ENCODE measurements at places on chromosomes 1 and 21.

- no peak for DNase-seq
Measured at GRCh38 chr1:29412591-29412990, 176.3 kb downstream of the PTPRU start.

- DNase-seq, result no peak
Measured at GRCh38 chr21:25689226-25689625, 45.5 kb downstream of the ATP5PF start.

DNA sequence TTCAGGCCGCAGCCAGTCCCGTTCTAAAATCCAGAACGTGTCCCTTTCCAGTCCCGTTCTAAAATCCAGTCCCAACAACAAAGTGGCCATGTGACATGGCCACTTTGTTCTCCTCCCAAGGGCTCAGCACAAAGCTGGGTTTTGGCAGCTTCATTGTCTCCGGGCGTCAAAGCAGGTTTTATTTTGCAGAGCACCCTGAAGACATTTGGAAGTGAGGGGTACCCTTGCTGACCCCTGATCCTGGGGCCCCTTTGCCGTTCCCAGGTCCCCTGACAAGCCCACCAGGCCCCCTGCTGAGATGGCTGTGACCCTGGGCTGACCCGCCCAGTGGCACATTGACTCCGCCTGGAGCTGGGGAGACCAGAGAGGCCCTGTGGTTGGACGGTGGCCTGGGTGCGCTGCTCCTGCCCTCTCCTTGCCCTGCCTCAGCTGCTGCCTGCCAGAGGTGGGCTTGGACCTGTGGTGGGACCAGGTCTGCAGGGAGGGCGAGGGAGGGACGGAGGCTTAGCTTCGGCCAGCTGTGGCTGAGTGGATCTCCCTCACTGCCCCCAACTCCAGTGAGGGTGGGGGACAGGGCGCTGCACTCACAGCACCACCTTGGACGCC, 4.3 kb downstream of the PFKL start:
- no peak for DNase-seq

DNA sequence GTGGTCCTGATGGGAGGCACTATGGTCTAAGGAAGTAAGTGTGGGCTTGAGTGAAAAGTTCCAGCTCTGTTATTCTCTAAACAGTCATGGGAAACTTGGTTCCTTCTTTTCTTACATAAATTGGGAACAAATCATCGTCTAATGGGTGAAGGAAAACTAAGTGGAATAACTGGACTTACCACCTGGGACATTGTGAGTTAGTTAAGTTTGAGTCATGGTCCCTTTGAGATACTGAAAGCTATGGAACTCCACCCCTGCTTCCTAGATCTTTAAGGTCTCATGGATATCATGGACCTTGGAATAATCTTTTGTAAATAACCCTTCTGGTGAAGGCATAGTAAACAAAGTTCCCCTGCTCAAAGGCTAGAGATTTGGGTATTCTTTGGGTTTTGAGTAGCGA, 16.1 kb upstream of the TXLNA start:
- DNase-seq, result no peak

GRCh38 chr1:24720152-24720551, 25.1 kb upstream of the CLIC4 start:
- peak; percentile 15 for DNase-seq

DNA sequence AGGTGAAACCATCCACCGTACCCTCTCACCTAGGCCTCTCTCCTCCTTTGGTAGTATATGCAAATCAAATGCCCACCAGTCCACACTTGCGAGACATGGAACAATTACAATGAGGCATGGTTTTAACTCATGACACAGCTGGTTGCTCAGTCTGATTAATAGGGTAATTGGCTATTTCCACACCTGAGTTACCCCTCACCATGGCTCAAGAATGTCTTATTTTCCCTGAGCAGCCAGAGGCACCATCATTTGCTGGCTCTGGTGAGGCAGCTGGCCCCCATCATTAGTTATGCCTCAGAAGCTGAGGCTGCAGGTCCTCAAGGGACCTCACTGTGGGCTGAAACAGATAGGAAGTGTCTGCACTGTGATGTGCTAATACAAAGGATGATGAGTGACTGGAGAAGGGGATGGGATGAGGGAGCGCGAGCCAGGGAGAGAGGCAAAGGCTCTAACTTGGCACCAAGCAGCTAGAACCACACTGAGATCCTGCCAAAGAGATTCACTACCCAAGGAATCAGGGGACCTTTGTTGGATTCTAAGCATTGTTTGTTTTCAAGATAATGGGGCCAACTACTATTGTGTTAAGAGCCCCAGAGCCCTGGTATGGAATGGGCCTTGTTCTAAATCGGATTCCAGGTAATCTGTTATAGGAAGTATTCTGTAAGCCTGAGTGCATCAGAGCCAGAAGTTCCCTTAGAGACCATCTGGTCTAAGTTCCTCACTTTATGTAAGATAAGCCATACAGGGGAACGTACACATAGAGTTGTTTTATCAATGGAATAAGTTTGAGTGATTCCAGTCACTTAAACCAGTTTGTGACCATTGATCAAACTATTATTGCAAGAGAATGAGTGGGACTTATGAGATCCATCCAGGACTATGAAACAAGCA, 80.0 kb upstream of the CNTN2 start:
- DNase-seq, result no peak

GRCh38 chr1:164780111-164780812, 221.3 kb downstream of the PBX1 start:
- DNase-seq, result no peak

- no peak for DNase-seq
Measured at GRCh38 chr1:167645140-167645541, 15.1 kb downstream of the RCSD1 start.

DNA sequence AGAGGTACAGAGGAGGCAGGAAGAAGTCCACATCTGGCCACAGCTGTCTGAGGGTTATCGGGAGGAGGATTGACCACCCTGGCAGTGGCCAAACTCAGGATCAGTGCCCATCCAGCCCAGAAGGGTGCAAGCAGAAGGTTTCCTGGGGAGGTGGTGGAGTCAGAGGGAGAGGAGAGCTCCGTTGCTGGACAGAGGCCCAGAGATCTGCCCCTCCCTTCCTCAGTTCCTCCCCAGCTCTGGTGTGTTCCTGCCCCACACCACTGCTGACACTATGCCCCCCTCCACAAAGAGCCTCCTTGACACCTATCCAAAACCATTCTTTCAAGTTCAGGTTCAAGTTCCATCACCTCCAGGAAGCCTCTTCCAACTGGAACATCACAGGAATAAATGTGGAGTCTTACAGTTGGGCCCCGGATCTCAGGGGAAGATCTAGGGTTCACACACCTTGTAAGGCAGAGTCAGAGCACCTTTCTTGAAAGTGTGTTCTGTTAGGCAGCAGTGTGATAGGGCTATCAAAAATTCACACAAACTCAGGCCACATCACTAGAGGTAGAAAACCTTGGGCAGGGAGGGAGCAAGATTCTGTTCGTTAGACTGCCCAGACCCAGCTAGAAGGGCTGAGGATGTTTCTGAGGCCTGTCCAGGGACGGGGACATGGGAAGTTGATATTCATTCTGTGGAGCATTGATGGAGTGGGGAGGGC, 7.4 kb downstream of the LDLRAD1 start:
- no peak for DNase-seq

DNA sequence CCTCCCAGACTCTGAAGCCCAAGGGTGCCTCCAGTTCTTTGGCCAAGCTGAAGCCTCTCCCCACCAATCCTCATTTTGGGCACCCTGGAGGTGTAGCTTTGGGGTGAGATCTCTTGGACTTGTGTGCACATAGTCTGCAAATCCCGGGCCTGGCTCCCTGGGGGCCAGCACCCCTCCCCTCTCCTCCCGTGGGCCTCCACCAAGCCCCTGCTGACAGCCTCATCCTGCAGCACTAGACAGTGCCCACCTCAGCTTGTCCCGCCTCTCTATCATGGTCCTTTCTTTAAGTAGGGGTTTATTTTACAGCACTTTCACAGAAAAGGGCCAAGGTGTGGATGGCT, 3.2 kb downstream of the GJC2 start:
- DNase-seq, result no peak

DNA sequence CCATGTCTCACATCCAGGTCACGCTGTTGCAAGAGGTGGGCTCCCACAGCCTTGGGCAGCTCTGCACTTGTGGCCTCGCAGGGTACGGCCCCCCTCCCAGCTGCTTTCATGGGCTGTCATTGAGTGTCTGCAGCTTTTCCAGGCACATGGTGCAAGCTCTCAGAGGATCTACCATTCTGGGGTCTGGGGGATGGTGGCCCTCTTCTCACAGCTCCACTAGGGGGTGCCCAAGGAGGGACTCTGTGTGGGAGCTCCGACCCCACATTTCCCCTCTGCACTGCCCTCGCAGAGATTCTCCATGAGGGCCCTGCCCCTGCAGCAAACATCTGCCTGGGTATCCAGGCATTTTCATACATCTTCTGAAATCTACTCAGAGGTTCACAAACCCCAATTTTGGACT, 219.4 kb downstream of the LRRC7 start:
- DNase-seq, result no peak

DNA sequence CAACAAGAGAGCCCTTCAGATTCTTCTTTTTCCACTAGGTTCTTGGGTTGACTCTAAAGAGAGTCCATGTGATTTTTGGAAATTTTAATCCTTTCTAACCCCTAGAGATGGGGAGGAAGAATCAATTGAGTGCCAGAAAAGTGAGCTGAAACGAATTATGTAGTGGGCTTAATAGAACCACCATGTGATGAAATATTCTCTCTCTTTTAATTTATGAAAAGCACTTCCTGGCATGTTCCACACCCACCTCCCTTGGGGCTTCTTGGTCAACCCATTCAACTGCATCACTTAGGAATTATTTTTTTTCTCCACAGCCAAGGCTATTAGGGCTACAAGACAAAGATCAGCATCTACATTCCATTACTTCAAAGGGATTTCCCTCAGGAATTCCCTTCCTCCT, 79.6 kb downstream of the ZC3H11B start:
- DNase-seq, result no peak

GRCh38 chr1:236128646-236129178, 13.6 kb upstream of the GPR137B start:
- no peak for DNase-seq

DNA sequence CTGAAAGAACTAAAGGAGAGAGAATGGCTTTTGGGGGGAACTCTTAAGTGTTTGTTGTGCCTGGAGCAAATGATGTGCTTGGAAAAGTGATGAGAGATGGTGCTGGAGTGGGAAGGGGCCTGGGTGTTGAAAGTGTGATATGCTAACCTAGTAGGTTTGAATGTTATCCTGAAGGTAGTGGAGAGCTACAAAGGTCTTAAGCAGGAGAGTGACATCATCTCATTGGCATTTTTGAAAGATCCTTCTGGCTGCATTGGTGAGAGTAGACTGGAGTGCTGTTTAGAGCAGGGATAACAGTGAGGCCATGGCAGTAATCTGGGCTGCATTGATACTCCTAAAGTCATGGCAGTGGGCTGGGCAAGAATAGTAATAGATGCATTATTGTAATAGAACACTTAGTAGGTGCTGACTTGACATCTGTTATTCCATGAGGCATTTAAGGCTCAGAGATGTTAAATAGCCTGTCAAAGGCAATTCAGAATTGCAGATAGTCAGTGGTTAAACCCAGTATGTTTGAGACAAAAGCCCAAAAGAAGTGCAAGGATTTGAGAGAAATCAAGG, 44.5 kb downstream of the MDM4 start:
- DNase-seq, result no peak

- no peak for DNase-seq
Measured at GRCh38 chr21:40936771-40937261, 89.9 kb upstream of the DSCAM start.

DNA sequence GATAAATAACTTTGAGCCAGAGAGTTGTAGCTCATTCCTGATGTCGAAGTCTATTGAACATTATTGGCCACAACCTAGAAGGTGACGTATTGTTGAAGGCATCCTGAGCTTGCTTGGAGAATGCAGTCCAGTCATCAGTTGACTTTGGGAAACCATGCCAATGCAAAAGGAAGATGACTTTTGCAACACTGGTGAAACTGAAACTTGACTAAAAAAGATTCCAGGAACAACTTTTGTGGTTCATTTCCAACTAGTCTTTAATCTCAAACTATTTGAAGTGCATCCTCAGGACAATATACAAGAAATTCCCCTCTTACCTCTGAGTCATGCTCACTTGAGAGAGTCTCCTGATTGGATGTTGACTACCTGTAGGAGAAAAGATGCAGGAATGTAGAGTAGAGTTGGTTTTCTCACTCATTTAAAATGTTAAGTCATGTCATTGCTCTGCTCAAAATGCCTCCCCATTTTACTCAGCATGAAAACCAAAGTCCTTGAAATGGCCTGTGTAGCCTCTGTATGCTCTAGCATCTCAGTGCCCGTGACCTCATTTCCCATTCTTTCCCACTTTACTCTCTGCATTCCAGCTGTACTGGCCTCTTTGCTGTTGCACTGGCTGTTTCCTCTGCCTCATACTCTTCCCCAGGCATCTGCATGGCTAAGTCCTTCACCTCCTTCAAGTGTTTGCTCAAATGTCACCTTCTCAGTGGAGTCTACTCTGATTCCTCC, 24.4 kb upstream of the LEPR start:
- no peak for DNase-seq

GRCh38 chr21:18907076-18907475, 503.5 kb upstream of the TMPRSS15 start:
- no peak for DNase-seq

DNA sequence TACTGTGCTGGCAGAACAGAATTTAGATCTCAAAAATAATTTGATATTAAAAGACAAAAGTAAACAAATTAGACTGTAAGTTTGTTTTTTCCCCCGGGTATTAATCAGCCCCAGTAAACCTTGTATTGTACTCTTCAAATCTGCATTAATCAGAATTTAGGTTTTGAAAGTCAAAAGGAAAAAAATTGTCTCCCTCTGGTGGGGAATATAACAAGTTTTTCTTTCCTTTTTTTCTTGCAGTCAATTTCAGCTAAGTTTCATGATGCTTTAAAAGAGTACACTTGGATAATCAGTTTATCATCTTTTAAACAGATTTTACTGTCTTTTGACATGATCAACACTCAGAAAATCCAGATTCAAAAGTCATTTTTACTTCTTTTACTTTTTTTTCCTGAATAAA, 134.5 kb upstream of the PKN2 start:
- DNase-seq, result no peak

DNA sequence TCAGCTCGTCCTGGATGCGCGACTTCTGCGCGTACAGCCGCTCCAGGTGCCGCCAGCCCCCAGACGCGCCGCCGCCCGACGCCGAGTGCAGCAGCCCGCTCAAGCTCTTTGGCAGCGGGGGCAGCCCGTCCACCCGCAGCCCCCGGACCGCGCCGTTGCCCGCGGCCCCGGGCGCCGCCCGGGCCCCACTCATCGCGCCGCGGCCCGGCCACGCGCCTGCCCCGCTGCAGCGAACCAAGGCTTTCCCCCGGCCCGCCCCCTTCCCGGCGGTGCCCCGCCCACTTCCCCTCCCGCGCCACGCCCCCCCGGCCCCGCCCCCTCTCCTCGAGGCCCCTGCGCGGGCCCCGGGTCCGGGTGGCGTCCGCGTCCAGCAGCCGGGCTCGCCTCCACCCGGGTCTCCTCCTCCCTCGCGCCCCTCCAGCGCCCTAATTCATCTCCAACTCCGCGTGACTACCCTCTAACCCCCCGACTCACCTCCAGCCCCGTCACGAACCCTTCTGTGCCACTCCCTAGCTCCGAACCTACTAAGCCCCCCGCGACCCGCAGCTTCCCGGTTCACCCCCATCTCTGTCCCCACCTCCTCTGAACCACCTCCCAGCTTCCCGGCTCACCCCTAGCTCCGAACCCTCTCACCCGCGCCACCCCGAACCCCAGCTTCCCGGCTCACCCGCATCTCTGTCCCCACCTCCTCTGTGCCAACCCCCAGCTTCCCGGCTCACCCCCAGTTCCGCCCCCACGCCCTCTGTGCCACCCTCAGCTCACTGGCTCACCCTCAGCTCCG, at the start of gene FAM89A:
Gene FAM89A, minus strand, starts transcription at position 236 of the 781 bp plus-strand sequence. Its CDS starts 43 bp downstream, at position 193.
- DNase-seq, result no peak

- no peak for DNase-seq
Measured at GRCh38 chr1:81702079-81702715, 98.5 kb upstream of the ADGRL2 start.
